ENCODE measurements at places on chromosomes 5 and 9.

DNA sequence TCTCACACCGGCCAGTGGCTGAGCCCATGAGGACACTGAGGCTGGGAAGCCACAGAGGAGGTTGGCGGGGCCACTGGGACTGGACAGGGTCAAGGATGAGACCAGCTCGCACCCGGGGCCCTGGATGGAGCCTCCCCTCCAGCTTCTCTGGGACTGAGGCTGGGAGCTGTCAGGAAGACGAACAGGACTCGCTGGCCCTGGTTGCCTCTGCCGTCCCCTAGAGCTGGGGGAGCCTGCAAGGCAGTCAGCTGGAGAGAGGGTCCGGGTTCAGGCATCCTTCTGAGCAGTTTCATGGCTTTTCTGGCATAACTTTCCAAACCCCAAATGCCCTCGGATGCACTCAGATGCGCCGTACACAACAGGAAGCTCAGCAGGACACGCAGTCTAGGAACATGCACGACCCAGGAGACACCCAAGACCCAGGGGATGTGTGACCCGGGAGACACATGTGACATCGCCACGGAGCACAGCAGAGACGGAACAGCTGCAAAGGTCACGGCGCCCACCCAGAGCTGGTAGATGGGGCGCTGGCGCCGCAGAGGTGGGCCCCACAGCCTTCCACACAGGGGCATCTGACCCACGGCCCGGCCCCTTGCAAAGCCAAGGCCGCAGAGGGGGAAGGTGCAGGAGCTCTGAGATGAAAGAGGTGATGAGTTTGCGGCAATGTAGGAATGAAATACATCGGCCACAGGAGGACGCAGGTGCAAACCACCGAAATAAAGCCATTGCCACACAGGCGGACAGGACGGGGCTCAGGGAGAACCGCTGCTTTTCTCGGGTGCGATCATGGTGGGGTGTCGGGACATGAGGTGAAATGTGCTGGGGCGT is 17.1 kb downstream of the TPPP start:
- no peak for DNase-seq

DNA sequence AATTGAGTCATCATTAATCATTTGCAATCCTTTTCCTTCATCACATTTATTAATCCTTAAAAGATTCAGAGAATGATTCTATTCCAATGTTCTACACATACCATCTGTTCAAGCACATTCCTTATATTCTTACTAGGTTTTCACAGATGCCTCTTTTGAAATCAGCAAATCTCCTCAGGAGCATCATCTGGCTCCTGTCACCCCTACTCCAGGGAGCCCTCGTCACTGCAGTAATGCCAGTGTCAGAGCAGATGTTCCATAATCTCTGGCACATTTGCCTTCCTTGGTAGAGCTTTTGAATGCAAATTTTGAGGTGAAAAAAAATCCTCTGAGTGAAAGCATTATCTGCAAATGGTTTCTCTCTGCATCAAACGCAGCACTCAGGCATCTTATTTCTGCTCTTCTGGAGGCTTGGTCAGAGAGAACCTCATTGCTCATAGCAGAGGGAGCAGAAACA is 7.6 kb upstream of the KCNV2 start:
- no peak for DNase-seq

GRCh38 chr5:18920966-18921365 is 1067.0 kb downstream of the CDH18 start:
- no peak for DNase-seq

DNA sequence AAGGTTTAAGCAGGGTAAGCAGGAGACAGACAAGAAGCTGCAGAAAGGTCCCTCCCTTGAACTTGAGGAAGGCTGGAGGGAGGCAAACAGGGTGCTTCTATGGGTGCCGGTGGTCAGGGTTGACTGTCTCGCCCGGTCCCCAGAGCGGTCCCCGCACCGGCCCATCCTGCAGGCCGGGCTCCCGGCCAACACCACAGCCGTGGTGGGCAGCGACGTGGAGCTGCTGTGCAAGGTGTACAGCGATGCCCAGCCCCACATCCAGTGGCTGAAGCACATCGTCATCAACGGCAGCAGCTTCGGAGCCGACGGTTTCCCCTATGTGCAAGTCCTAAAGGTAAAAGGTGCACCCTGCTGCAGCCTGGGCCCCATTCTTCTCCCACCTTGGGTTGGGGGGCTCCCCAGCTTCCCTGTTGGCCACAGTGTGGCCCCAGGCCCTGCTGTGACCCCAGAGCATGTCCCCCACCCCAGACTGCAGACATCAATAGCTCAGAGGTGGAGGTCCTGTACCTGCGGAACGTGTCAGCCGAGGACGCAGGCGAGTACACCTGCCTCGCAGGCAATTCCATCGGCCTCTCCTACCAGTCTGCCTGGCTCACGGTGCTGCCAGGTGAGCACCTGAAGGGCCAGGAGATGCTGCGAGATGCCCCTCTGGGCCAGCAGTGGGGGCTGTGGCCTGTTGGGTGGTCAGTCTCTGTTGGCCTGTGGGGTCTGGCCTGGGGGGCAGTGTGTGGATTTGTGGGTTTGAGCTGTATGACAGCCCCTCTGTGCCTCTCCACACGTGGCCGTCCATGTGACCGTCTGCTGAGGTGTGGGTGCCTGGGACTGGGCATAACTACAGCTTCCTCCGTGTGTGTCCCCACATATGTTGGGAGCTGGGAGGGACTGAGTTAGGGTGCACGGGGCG is 5.7 kb downstream of the FGFR4 start:
- DNase-seq, result no peak

DNA sequence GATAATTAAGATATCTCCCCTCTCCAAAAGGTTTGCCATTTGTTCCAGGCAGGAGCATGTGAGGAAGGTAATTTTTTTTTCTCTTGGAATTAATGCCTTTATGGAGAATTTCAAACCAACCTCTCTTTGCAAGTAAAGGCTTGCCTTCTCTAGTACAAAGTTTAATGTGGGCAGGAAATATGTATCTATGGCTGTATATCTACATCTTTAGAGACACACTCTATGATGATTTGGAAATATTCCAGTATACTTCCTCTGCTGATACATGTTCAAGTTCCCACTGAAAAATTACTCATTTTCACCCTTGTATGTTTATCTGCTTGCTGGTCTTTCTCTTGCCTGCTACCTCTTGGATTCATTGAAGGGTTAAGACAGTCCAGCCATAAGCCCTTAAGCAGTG is 83.5 kb upstream of the SEMA6A start:
- DNase-seq, result no peak
